SJSA1 (cell line): ENCODE measurements at places on chromosomes 12 and 14.

DNA sequence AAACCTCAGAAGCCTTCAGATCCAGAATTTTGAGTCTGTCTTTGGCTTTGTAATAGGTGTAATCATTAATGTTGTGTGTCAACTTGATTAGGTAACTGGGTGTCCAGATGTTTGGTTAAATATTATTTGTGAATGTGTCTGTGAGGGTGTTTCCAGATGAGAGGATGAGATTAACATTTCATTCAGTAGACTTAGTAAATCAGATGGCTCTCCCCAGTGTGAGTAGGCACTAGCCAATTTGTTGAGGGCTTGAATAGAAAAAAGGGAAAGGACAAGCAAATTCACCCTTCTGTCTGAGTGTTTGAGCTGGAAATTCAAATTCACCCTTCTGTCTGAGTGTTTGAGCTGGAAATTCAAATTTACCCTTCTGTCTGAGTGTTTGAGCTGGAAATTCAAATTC is 932.2 kb downstream of the SLC6A15 start:
- no peak for DNase-seq

DNA sequence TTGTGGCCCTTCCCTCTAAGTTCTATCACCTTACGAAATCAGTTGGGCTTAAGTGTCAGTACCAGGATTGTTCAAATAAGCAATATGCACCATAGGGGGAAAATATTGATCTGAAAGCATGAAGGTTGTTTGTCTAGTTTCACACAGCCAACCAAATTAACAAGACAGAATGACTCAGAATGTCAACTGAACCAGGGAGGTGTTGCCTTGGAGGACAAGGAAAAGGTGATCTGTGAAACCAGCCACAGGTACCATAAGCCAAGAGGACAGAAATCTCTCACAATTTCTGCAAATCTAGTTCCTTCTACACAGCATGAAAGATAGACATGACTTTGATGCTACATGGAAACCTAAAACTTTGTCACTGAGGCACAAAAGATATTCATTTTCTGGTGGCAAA is 297.9 kb downstream of the BCL11B start:
- DNase-seq = no peak

DNA sequence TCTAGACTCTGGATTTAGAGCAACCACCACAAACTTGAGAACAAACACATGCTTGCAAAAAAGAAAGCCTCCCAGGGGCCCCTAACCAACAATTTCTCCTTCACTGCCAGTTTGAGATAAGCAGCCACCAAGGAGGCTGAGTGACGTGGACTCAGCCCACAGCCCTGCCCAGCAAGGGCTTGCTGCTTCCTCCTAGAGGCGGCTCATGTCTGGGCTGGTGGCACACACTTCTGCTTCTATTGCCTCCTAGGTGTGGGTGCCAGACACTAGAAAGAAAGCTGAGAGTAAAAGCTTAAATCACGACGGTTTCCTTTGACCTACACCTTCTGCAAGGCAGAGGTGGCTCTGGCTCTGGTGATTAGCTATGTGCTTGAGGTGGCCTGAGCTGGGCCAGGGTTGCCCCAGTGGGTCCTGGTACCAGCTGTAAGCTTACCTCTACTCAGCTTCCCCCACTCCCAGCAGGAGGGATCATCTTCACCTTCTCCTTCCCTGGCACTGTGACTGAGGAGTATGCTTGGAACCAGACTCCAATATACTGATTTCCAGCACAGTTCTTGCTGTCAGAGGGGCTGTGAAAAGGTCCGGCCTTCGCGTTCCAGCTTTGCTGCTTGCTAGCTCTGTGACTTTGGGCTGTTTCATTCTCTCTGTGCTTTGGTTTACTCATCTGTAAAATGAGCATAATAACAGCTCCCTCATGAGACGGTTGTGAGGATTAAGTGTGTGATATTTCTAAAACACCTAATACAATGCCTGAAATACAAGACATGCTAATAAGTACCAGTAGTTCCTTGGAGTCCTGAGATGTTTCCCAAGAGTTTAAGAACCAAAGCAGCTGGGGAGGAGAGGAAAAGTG is 89.7 kb upstream of the PARP11 start:
- peak; percentile 10 for DNase-seq

- no peak for DNase-seq
Measured at GRCh38 chr12:125247477-125247876, 182.2 kb downstream of the AACS start.

DNA sequence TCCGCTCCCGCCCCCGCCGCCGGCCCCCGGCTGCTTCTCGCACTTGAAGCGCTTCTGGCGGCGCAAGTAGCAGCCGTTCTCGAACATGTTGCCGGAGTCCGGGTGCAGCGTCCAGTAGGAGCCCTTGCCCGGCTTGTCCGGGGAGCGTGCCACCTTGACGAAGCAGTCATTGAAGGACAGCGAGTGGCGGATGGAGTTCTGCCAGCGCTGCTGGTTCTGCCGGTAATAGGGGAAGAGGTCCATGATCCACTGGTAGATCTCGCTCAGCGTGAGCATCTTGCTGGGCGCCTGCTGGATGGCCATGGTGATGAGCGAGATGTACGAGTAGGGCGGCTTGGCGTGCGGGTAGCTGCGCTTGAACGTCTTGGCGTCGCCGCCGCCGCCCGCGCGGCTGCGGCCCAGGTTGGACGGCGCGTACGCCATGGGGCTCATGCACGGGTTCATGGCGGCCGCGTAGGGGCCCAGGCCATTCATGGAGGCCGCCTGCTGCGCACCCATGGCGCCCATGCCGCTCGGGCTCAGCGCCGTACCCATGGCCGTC is 3.0 kb downstream of the FOXA1 start:
- no peak for DNase-seq

DNA sequence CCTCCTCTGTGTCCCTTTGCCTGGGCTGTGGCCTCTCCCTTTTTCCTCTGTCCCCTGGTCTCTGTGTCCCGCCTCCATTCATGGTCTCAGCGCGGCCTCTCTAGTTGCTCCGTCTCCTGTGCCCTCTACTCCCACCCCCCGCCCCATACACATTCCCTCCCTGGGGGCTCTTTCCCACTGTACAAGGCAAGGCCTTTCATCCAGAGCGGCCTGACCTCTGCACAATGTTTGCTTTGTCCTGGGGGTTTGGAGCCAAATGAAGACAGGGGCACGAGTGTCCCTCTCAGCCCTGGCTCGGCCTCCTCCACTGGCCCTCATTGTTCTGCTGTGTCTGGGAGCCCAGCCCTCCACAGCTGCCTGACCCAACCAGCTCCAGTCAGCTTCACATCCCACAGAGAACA is 678.6 kb downstream of the BCL11B start:
- no peak for DNase-seq

DNA sequence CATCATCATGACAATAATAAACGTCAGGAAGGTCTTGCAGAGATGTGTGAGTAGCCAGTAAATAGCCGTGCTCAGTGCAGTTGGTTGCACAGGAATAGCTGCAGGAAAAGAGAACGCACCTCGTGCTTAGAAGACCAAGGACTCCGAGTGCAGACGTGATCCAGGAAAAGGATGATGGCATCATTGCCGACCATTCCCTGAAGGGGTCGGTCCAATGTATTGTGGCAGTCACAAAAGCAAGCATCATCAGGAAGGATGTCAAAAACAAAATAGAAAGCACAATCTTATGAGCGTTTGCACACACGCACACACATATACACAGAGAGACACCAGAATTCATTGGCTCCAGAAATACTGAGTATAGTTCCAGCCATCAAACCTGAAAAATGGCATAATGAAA is 12.8 kb downstream of the DUSP6 start:
- DNase-seq = no peak

DNA sequence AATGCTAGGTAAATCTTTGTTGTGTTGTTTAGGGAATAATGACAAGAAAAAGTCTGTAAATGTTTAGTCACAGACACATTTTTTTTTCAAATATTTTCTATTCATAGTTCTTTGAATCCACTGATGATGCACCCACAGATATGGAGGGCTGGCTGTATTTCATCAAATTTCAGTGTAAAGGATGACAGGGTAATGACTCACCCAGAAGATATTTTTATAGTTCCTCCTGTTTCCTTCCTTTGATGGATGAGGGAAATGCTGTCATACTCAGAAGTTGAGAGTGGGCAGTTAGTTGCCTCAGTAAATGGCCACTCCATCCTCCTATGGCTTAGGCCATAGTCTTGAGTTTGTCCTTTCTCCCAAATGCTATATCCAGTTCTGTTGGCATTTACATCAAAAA is 76.9 kb upstream of the REP15 start:
- peak; percentile 85 for DNase-seq
